ENCODE measurements at places on chromosomes 4 and X.

DNA sequence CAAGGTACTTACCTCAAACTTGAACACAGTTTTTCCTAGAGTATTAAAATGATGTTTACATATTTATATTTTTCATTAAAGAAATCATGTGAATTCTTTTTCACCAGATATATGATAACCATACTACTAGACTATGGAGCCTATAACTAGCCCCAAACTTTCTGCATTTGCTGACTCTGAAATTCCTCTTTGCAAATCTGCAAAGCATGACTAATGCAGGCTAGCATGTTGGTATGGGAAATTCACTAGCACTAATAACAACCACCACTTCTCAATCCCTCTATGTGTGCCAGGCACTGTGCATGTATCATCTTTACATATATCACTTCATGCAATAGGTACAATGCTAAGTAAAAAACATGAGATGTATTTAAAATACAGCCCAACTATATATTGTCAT, 51.1 kb downstream of the SLC10A7 start:
- no peak for DNase-seq

GRCh38 chr4:85776579-85776978, 301.6 kb downstream of the ARHGAP24 start:
- no peak for DNase-seq

- no peak for DNase-seq
Observed at GRCh38 chr4:126869967-126870366, 762.8 kb upstream of the INTU start.

GRCh38 chr4:10731162-10731561, 46.6 kb upstream of the CLNK start:
- no peak for DNase-seq

- DNase-seq, result no peak
Observed at GRCh38 chr4:40515398-40516293, 114.0 kb downstream of the RBM47 start.

GRCh38 chr4:5660185-5660584, 48.2 kb downstream of the EVC2 start:
- no peak for DNase-seq

GRCh38 chr4:138949866-138950265, 65.7 kb upstream of the NOCT start:
- DNase-seq, result no peak

- DNase-seq, result no peak
Observed at GRCh38 chrX:26649534-26649933, 433.6 kb downstream of the MAGEB5 start.

- no peak for DNase-seq
Observed at GRCh38 chr4:166104623-166105022, 231.6 kb downstream of the TLL1 start.

- DNase-seq, result no peak
Observed at GRCh38 chrX:38089173-38089982, 83.0 kb downstream of the SYTL5 start.

GRCh38 chrX:8647176-8647575, 84.8 kb downstream of the ANOS1 start:
- DNase-seq, result no peak

GRCh38 chr4:56655627-56656345, 25.3 kb downstream of the HOPX start:
- DNase-seq, result no peak

DNA sequence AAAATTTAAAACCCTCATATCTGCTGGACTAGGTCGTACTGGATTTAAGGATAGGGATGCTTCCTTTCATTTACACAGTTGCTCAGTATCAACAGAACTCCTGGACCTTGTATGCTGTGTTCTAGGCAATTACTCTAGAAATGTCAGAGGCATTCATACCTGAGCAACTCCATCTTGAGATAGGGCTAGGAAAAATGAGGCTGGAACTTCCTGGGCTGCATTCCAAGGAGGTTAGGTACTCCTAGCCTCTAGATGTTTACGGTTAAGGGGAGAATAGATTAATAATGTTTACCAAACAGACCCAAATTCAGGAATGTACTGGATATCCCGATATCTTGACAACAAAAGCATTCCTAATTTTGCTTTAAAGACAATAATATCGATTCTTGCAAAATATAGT, 84.7 kb upstream of the NLGN4X start:
- DNase-seq, result no peak

DNA sequence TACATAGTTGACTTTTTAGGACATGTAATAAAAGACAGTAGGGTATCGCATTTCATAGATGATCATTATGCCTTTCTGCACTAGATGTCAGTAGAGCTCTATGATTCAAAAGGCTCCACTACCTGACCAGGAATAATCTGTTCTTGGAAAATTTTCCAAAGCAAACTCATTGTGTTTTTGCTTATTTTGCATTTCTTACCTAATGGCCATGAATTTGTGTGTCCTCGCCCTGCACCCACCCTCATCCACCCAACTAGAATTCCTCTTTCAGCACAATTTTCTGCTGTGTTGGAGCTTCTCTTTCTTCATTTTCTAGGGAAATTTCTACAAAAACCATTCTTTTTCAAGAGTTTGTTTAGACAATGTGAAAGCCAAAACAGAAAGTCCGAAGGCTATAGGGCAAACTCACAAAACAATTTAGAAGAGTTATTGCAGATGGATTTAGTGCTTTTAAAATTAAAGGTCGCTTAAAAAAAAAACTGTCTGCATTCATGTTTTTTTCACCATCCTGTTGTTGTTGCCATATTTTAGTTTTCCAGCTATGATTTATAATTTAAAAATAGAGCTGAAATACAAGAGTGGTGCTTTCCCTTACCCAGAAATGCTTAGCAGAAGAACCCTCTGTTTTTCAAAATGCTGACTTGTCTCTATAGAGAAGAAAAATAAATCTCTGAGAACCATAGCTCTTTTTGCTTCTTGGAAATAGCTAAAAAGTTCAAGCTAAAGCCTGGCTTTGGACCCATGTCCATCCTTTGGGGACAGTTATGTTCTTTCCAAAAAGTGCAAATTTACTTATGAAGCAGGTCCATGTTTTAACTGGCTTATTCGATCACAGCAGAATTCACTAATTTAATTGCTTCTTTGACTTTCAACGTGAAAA, 183.7 kb downstream of the SPATA18 start:
- no peak for DNase-seq

DNA sequence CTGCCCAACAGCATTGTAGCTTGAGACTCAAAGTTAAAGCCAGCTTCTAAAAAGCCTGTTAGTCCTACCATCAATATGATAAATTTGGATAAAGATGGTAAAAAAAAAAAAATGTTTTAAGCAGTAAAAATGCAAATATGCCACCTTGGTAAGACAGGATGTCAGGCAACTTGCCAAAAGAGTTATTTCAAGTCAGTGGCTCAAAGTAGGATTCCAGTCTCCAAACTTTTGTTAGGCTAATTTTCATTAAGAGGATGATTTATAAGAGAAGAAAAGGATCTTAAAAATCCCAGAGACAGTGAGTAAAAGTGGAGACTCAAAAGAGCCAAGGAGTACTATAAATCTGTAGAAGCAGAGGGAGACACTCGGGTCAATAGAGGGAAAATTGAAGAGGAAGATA, 47.5 kb downstream of the GASK1B start:
- DNase-seq, result no peak

- no peak for DNase-seq
Observed at GRCh38 chrX:39829965-39830364, 267.8 kb downstream of the BCOR start.

- DNase-seq, result no peak
Observed at GRCh38 chrX:49701933-49702332, 6.1 kb upstream of the PAGE1 start.

- no peak for DNase-seq
Observed at GRCh38 chr4:2862528-2862927, 18.9 kb downstream of the ADD1 start.
